ENCODE measurements at places on chromosomes 16 and 17. TPM values are rescaled to one million over a fixed set of nuclear protein-coding genes. Genes with fewer than 3 reads are reported as not detected.

DNA sequence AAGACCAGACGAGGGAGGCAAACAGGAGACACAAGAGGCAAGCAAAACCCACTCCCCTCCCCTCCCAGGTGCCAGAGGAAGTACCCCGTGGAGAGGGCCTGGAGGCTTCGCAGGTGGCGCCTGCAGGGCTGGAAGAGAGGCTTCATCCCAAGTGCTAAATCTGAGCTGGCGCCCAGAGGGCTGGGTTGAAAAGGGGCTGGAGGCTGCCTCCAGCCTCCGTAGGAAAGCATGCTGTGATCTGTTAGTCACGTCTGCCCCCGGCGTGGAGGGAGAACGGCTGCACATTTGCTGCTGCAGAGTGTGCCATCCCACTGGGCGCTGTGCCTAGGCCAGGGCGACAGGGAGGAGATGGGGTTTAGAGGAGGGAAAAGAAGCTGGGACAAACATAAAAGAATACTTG, 16.9 kb downstream of the RPH3AL start:
- no peak for DNase-seq

GRCh38 chr17:80109713-80110446, 8.5 kb downstream of the GAA start:
- no peak for DNase-seq

DNA sequence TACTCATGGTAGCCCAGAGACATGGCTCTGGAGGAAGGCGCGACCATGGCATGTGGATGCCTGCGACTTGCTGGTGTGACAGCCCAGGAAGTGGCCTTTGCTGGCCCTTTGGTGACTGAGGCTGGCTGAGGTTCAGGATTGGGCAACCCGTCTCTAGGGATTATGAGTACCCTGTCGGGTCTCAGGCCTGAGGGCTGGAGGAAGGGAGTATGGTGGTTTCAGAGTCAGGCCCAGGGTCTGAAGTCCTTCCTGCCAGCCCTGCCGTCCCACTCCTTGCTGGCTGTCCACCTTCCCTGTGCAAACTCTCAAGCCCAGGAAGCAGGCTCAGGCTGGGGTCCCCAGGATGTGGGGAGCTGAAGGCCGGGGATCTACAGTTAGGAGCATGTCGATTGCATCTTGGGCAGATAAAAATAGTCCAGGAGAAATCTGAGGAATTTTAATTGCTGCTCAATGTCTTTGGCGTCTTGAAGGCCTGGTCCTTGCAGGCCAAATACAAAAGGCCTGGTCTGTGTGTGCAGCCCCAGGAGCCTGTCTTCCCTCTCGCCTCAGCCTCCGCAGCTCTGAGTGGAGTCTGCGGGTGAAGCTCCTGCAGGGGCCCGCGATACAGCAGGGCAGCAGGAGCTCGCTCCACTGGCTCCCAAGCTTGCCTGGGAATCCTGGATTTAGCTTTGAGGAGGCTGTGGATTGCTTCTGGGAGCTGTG, 52.5 kb downstream of the NKD1 start:
- no peak for DNase-seq

The TBC1D3I gene
- not detected for total RNA-seq

DNA sequence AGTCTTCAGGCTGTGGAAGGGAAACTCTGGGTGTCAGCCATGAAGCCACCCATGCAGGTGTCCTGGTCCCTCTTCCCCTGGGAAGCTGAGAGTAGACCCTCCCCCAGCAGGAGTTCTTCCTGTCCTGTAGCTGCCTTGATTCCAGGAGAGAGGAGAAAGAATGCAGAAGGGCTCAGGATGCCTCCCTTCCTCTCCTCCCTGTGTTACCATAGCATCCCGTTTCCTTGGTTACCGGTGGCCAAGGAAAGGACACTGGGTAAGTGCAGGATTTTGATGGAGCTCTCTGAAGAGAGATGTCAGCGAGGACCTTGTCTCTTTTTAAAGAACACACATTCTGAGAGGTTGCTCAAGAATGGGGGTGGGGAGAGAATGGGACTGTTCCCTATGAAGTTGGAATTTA, 304.1 kb upstream of the N4BP1 start:
- no peak for DNase-seq

DNA sequence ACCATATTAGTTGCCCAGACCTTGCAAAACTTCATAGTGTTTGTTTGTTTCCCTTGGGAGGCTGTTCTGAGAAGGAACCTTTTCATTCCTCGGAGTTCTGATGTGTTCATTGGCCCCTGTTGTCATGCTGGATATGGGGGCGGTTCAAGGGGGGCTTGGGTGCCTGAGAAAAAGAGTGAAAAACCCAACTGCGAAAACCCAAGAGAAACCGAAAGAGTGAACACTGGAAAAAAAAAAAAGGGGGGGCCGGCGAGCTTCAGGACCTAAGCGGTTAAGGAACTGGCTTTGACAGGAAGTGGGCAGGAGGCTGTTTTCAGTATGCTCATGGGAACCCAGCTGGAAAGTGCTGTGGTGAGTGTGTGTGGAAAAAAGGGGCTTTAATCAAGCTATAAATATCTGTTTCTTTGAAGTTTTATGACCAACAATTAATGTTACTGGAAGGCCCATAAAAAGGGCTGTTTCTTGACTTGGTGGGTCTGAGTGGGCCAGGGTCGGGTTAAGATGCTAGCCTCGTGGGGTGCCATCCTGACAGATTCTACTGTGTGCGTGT, 510.7 kb downstream of the MAF start:
- DNase-seq = no peak

GRCh38 chr16:61366006-61366405, 670.2 kb downstream of the CDH8 start:
- DNase-seq = no peak

DNA sequence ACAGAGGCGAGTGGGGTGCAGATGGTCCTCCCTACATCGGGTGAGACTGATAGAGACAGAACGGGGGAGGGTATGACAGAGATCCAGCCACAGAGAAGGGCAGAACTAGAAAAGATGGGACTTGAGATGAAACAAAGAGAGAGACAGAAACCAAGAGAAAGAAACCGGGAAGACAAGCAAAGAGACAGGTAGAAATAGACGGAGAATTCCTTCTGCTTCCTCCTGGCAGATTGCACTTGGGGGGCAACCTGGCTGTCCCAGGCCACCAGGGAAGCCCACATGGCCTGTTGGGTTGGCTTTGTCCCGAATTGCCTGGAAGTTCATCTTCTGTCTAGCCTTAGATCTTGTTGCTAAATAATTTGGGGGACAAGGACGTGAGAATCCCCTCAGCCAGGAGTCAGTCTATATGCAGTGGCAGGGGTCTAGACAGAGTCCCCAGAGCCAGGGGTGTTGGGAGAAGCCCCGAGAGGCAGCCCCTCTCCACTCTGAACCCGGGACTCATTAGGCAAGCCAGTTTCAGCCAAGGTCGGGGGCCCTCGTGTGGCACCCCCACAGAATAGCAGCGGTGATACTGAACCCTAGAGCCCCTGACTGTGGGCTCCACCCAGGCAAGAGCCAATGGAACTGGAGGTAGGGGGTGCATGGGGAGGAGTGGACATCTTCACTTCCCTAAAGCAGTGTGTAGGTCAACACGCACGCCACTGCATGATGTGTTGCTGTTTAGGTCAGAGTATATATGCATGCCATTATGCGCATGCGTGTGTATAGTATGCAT, 627 bp upstream of the TSPOAP1 start:
- no peak for DNase-seq

GRCh38 chr17:80328634-80329380, 68.2 kb downstream of the RNF213 start:
- DNase-seq = no peak

DNA sequence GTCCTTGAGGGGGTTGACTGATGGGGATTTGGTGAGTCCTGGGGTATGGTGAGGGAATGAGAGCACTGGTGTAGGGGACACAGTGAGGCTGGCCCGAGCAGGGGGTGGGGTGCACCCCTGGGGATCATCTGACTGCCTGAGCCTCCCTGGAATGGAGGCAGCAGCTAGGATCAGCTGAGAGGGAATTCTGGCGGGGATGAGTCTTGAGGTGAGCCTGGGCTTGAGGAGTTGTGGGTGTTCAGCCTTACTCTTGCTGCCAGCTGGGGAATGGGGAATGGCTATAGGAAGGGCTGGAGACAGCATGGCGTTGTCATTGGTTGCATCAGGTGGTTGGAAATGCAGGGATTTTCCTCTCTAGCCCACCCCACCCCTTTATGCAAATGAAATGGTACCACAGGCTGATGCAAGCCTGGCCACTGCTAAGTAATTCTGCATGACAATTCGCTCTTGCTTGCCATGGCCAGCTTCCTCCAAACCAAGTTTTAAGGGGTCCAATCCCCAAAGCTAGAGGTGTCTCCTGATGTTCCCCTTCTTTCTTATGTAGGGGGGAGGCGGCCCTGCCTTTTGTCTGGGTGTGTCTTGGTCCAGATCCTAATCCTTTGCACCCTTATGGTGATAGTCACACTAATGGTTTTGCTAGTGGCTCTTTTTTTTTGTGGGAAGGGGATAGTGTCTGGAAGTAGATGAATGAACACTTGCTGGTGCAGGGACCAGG, 7.5 kb downstream of the NFE2L1 start:
- no peak for DNase-seq

DNA sequence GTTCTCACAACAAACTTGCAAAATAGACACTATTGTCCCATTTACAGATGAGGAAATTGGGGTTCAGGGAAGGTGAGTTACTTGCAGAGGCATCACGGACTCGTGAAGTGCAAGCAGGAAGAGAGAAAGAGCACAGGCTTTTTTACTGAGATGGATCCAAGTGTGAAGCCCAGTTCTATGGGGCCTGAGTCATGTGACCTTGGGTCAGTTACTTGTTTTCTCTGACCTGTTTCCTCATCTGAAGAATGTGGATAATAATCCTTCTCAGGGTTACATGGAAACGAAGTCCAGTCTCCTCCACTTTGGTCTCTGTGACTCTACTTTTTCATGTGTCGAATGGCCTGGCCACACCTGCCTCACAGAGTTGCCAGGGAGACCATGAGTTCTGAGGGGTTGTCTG, 134.4 kb downstream of the SPACA3 start:
- no peak for DNase-seq

GRCh38 chr17:8681170-8681949, 50.8 kb upstream of the MYH10 start:
- no peak for DNase-seq

GRCh38 chr16:27450196-27450549, 48.2 kb downstream of the IL21R start:
- no peak for DNase-seq

- DNase-seq = no peak
Observed at GRCh38 chr17:61989509-61989908, 61.7 kb upstream of the INTS2 start.

DNA sequence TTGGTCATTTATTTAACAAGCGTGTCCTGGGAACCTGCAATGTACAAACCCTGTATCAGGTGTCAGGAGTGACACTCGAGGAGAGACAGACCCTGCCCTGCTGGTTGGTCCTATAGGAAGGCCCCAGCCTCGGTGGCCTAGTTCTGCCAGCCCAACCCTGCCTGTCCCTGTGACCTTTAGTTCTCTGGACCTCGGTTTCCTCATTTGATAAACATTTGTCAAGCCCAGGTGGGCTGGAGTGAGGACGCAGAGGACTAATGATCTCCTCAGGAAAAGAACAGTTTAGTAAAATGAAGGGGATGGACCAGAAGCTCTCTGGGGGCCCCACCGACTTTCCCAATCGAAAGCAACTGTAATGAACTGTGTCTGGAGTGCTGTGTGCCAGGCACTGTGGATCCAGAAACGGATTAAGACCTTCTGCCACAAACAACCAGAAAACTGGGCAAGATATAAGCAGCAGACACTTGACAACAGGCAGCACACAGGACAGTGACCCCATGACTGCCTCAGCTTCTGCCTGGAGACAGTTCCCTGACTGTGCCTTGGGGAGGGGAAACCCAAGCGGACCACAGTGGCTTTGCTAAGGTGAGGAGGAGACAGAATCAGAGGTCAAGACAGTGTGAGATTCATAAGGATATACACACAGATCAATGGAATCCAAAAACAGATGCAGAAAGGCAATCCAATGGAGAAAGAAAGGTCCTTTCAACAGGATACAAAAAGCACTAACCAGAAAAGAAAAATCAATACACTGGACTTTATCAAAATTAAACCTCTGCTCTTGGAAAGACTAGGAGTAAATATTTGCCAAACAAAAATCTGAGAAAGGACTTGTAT, 8.8 kb downstream of the PRCD start:
- DNase-seq = no peak

The MAZ gene
- total RNA-seq = 331 TPM

DNA sequence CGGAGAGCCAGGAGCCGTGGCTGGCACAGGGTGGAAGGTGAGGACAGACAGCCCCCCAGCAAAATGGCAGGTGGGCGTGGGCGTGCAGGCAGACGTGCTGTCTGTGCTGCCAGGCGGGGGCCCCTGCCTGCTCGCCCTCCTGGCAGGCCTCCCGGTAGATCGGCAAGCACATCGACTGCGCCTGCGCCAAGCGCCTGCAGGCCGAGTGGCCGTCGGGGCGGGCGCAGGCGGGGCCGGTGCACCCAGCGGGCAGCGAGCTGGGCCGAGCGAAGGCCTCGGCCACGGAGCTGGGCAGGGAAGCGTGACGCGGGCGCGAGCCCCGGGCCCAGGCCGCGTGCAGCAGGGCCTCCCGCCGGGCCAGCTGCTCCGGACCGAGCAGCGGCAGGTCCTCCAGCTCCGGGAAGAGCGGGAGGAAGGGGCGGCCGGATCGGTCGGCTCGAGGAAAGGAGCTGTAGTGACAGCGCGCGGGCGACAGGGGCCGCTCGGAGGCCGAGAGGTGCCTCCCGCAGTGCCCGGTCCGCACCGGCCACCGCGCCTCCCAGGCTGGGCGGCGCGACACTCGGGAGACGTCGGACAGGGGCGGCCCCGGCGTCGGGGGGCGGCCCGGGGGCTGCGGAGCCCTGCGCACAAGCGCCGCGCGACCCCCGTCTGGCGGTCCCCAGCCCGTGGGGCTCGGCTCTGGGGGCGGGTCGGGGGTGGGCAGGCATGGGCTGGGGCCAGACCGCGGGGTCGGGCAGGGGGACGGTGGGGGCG, 16.9 kb downstream of the GRIN2C start:
- DNase-seq = peak; percentile 86

DNA sequence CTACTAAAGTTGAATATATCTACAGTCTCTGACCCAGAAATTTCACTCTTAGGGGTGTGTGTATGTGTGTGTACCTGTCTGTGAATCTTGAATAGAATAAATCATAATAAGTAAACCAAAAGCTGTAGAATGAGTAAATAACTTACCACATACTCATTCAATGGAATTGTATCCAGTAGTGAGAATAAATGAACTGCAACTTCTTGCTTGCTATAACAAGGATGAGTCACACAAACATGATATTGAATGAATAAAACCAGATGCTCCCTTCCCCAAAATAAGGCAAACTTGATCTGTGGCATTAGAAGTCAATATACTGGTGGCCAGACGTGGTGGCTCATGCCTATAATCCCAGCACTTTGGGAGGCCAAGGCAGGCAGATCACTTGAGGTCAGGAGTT, 259.8 kb upstream of the MON1B start:
- no peak for DNase-seq

GRCh38 chr16:89687092-89687940, 827 bp downstream of the CDK10 start:
- DNase-seq = no peak

The TEX14 gene
- total RNA-seq = 0.13 TPM

The G6PC3 gene
- 24.4 TPM for total RNA-seq

DNA sequence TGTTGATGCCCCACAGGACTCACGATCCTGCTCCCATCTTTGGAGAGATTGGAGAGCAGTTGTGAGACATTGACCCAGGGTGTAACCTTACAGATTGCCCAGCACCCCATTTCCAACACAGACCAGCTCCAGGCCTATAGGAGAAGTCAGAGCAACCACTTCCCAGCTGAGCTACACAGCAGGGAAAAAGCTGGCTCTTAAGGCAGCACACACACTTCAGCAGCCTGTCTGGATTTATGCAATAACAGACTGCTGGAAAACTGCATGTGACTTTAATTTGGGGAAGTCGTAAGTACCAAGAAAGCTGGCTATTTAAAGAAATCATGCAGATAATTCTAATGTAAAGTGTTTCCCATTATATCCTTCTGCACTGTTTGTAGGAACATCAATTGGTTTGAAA, 30.8 kb downstream of the NOG start:
- no peak for DNase-seq

- peak; percentile 15 for DNase-seq
Observed at GRCh38 chr16:14172200-14172809, 101.2 kb downstream of the MRTFB start.

Data from SJSA1 (cell line).